ENCODE measurements at places on chromosomes 5 and 9.

DNA sequence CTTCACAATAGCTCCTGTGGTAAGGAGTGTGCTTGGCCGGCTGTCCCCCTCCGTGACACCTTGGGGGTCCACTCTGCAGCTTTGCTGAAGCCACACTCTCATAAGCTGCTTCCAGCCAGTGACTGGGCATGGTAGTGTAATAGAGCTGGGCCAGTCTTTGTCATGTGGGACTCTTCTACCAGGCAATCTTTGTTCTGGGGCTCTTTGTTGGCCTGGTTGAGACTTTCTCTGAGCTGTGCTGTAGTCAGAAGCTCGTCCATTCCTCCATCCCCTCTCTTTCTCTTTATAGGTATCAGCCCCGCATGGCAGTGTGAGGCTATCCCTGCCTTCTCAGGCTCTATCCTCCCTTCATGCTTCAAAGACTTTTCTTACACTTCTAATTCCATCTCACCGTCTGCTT, 25.7 kb downstream of the CARD6 start:
- DNase-seq: no peak

DNA sequence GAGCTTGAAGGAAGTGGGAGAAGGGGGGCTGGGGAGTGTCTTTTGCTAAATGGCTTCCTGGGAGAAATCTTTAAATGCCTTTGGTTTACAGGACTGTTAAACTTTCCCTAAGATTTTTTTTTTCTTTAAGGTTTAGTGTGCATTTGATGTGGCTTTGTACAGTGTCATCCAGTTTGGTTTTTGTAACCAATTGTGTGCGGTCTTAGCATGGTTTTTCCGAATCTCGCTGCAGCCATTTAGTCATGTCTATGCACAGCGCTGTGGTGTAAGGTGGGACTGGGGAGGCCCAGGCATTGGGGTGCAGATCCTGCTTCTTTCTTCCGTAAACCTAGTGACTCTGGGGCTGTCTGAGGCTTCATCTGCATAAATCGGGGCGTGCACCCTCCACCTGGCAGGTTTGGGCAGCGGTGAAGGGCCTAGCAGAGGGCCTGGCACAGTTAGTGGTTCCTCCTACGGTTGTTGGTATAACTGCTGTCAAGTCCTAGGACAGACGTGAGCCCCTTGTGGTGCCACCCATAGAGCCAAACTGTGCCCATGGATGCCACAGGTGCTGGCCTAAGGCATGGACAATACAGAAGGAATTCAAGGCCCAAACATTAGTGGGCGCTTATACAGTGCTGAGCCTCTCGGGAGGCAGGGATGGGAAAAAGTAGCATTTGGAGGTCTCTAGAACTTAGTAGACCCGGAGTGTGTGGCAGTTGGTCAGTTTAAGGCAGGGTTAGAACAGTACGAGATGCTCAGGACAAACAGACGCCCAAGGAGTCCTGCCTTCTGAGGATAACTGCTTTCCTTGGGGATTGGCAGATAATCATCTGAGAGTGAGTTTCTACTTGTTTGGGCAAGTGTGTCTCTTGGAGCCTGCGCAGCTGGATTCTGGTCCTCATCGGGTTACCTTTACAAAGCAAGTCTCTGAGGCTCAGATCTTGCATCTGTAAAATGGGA, 1.5 kb downstream of the PRRC2B start:
- peak; percentile 58 for DNase-seq

- no peak for DNase-seq
Measured at GRCh38 chr5:52961274-52961681, 27.9 kb upstream of the ITGA2 start.

GRCh38 chr5:91328743-91329142, 54.4 kb downstream of the ARRDC3 start:
- no peak for DNase-seq

GRCh38 chr5:13771011-13771571, 173.4 kb downstream of the DNAH5 start:
- no peak for DNase-seq

- no peak for DNase-seq
Measured at GRCh38 chr5:170430866-170431437, 41.8 kb upstream of the KCNMB1 start.

- no peak for DNase-seq
Measured at GRCh38 chr5:43627028-43627427, 24.0 kb downstream of the NNT start.

GRCh38 chr9:107906074-107906473, 416.5 kb upstream of the KLF4 start:
- DNase-seq: no peak

All from activated B cell treated with CpG ODN at 0.5 μM for 24 hours (primary cell).